ENCODE measurements at places on chromosomes 1 and 21.

DNA sequence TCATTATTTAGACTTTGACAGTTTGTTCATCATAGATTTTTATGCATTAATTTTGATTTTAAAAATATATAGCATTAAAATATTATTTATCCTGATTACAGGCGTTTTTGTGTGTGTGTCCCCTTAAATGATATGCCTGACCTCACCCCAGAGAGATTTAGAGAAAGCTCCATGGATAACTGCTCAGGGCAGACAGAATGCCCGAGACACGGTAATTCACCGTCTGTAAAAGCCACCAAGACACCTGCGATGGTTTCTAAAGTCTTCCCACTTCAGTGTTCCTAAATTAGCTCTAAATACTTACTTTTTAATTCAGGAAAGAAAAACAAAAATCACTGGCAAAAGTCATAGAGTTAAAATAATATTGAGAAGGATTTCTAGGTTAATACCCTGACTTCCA lies 350.6 kb upstream of the RUNX1 start:
- H3K4me3 ChIP-seq, result no peak overlapping the region
- no peaks in the 10 kb centered on the region for H3K4me1 ChIP-seq
- H3K27me3 ChIP-seq, result no peaks in the 10 kb centered on the region
- no peak for DNase-seq
- H3K27ac ChIP-seq, result no peak overlapping the region
- no peaks in the 10 kb centered on the region for H3K36me3 ChIP-seq

DNA sequence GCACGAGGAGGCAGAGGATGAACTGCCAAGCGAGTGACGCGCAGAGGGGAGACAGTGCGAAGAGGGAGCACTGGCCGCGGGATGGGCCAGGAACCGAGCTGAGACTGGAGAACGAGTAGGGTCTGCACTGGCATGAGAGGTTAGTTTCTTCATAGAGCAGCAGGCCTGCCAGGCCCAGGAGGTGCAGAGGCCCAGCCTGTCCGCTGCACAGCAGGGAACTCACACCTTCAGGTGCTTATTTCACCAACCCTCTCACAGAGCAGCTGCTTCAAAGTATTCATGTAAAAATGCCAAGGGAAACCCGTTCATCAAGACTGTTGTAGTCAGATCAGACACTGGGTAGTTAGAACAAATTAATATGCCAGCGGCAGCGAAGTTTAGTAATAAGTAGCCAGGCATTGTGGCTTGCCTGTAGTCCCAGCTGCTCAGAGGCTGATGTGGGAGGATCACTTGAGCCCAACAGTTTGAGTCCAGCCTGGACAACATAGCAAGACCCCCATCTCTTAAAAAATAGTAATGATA lies 144.5 kb downstream of the SLC45A1 start:
- no peak overlapping the region for H3K4me3 ChIP-seq
- H3K4me1 ChIP-seq, result peaks cover 31% of the 10 kb centered on the region
- peak overlapping the region; percentile 83 for H3K27ac ChIP-seq
- no peaks in the 10 kb centered on the region for H3K36me3 ChIP-seq
- H3K27me3 ChIP-seq, result no peaks in the 10 kb centered on the region

DNA sequence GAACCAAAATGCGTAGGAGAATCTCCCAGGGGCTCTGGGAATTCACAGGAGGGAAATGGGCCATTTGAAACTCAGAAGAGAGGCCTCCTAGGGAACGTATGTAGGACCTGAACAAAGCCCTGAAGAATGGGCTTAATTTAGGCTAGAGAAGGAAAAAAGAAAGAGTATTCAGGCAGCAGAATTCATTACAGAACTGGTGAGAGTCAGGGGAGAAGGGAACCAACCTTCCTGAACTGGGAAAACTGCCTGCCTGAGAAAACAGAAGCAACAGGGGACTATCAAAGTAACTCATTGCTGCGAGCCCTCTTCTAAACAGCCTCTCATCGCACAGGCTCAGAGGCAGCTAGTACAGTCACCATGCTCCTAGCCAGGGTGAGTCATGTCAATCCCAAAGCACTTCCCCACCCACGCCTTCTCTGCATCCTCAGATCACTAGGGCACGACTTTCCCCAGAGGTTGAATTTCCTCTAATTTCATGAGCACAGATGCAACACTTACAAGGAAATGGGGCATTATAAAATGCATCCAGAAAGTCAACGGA lies 98.1 kb downstream of the ADSS2 start:
- no peak for DNase-seq
- H3K36me3 ChIP-seq, result no peaks in the 10 kb centered on the region
- H3K27ac ChIP-seq, result no peak overlapping the region

DNA sequence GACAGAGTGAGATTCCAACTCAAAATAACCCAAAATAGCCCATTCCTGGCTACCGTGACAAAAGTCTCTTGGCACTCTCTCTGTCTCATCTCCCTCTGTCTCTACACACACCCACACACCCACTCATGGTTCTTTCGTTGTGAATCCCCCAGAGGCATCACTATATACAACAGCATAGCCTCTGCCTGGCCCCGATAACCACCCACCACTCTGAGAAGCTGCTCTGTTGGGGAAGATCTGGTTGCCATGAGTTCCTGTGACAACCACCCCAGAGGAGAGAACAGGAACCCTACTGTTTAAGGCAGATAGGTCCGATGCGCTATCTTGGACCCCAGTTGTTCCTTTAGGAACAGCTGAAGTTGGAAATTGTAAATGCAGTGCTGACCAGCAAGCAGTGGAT lies 70.4 kb upstream of the LYST start:
- H3K4me1 ChIP-seq, result peaks cover 7% of the 10 kb centered on the region
- no peak overlapping the region for H3K27ac ChIP-seq
- no peak overlapping the region for H3K4me3 ChIP-seq
- no peak for DNase-seq

DNA sequence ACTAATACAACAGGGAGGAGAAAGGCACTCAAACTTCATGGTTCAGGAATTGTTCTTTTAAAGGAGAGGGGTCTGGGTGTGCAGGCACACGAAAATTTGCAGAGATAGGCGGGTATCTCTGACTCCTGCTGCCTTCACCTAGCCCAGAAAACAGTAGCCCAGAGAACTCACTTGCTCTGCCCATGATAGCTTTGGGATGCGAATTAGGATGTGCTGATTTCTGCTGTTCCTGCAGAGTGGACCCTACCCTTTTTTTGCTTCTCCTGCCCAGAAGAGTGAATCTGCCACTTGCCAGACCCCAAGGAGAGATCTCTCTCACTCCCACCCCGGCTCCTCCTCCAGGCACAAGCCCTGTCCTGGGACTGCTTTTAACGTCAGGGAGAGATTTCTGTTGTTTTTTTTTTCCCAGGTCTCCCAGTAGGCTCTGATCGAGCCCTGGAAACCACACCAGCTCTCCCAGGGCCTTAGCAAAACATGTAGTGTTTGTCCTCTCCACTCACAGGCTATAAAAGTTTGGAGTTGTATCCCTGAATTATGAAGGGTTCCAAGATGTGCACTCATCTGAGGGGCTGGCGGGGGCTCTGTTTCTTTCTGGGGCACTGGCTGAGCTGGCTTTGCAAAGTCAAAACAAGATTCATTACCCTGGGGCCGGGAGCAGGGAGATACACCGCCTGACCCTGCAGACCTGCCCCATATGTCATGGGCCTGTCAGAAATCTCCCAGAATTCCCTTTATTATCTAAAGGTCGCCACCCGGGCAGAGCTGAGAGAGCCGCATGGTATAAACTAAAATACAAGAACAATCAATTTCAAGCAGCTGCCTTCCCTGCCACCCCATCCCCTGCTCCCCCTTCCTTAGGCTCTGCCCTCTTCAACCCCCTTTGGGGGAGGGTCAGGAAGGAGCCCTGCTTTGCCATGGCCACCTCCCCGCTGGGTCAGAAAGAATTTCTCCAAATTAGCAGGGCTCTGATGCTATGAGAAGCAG lies 17.9 kb downstream of the PLXNA2 start:
- no peak for DNase-seq
- H3K36me3 ChIP-seq, result no peaks in the 10 kb centered on the region
- no peak overlapping the region for H3K27ac ChIP-seq
- H3K4me3 ChIP-seq, result no peak overlapping the region
- H3K4me1 ChIP-seq, result no peaks in the 10 kb centered on the region
- H3K27me3 ChIP-seq, result no peaks in the 10 kb centered on the region

DNA sequence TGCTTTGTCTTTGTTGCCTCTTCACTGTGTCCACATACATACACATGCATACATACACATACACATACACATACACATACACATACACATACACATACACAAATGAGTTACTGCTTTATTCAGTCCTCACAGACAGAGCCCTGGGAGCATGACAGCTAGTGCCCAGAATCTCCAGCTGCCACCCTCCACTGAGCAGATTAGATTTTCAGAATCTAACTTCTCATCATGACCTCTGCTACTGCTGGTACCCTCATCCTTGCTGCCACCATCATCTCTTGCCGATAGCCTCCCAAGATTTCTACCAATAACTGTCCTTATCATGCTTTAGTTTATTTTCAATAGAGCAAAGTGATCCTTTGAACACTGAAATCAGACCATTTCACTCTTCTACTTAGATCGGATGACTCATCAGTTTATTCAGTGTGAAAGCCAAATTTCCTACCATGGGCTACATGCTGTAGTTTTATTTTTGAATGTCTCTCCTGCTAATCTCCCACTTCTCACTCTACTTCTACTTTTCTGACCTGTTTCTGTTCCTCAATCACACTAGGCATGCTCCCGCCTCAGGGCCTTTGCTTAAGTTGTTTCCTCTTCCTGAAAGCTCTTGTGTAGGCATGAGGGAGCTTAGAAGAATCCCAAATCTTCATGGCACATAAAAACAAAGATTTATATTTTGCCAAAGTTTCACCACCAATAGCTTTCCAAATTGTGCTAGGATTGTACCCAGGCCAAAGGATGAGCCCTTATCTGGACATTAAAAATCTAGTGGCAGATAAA lies 43.0 kb downstream of the ATP6V1G3 start:
- no peaks in the 10 kb centered on the region for H3K27me3 ChIP-seq
- no peak overlapping the region for H3K4me3 ChIP-seq
- no peak overlapping the region for H3K27ac ChIP-seq
- no peaks in the 10 kb centered on the region for H3K4me1 ChIP-seq
- H3K36me3 ChIP-seq, result no peaks in the 10 kb centered on the region

DNA sequence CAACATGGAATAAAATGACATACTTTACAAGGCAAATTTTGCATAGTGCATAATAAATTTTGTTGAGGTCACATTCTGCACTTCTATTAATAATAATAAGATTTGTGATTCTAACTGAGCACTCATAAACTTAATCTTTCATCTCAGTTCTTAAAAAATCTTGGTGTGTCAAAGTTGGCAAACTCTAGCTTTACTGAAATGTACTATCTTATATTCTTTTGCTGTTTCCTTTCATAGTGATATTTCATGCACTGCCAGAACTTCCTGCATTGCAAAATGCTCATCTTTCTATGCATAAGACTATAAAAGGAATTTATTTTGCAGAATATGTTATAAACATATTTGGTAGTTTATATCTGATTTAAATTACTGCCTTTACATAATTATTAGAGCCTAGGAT lies 797.6 kb downstream of the ADGRL2 start:
- DNase-seq, result no peak
- H3K4me3 ChIP-seq, result no peak overlapping the region
- no peaks in the 10 kb centered on the region for H3K36me3 ChIP-seq
- H3K27ac ChIP-seq, result no peak overlapping the region

DNA sequence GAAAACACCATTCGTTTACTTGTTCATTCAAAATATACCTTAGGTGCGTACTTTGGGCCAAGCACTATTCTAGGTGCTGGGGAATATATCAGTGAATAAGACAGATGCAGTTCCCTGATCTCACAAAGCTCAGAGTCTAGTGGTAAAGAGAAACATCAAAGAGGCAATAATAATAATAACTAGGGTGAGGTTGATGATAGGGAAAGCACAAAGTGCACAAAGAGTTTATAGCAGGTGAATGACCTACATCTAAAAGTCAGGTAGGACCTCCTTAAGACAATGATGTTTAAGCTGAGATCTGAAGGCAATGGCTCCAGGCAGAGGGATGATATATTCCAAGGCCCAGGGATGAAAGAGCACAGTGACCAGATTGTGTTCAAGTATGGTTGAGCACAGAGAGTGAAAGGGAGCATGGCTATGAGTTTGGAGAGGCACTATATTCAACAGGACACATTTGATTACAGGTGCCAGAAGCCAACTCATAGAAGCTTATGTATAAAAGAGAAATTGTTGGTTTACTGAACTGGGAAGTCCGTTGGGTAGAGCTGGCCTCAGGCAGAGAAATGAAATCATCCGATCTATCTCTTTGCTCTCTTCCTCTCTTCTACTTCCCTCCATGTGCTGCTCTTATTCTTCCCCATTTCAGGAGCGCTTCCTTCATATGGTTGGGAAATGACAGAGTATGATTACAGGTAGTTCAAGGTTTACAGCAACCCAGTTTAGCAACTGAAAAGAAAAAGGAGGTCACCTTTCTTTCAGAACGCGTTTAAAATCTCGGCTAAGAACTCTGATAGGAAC lies 23.0 kb upstream of the CCT8 start:
- H3K27ac ChIP-seq, result no peak overlapping the region
- H3K36me3 ChIP-seq, result no peaks in the 10 kb centered on the region
- DNase-seq, result no peak
- H3K4me1 ChIP-seq, result no peaks in the 10 kb centered on the region

Data from Peyer's patch (tissue), 4 donors.